Activated T-cell treated with anti-CD3 and anti-CD28 coated beads, Interleukin-2, amount 50 U/mL, for 24 hours (primary cell): ENCODE measurements at places on chromosomes 4 and X.

DNA sequence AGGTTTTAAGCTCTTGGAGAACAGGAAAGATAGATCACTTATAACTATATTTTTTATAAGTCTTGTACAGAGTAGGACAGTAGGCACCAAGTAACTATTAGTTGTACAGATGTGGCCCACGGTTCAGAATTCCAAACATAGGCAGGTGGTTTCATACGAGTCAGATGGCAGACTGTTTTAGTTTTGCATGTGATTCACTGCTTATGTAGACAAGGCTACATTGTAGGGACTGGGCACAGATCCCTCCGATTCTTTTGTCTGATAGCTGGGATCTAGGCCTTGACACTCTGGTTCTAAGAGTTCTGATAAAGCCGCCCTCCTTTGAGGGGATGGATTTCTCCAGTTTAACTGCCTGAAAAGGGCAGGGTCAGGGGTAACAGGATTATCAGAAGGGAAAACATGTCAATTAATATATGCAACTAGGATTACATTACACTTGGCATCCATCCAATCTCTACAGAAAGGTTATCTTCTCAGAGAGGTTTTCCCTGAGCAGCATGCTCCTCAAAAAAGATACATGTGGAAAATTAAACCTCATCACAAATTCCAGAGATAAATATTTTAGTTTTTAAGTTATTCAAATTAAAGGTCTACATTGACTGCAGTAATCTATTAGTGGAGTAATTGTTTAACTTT, 87.8 kb downstream of the SPRY1 start:
- no peaks in the 10 kb centered on the region for H3K27me3 ChIP-seq
- no peak overlapping the region for H3K27ac ChIP-seq
- peaks cover 25% of the 10 kb centered on the region for H3K4me1 ChIP-seq
- no peak for DNase-seq

DNA sequence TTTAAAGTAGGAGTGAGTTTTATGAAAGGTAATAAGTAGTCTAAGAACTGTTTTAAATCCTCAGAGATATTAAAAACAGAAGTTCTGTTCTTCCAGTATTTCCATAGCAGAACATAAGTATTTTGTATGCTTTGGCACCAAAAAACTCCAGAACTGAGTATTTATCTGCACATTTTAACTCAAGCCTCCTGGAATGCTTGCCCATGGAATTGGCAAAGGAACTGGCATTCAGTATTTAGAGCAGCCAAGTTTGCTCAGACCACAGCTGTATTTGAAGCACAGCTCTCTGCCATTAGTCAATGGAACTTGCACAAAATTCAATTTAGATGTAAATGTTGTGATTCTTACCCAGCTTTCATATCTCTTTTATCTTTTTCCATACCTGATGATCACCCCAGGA, 42.2 kb downstream of the NDNF start:
- DNase-seq: no peak
- H3K4me3 ChIP-seq: no peak overlapping the region
- H3K36me3 ChIP-seq: no peaks in the 10 kb centered on the region
- H3K27me3 ChIP-seq: peaks cover 2% of the 10 kb centered on the region

DNA sequence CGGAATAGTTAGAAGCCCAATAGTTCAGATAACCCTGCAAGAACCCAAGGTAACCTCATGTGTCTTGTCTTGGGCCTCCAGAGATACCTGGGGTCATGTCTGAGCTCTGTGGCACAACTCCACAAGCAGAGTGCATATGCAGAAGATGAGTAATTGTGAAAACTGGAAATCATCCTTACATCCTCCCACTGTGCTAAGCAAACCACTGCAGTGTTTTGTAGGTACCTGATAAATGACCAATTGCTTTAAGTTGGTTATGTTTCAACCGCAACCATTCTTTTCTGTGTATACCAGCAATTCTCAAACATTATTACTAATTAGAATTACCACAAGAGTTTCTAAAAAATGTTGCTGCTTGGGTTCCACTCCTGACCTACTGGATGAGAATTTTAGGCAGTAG, 73.2 kb downstream of the CBLL2 start:
- H3K4me3 ChIP-seq: no peak overlapping the region
- H3K4me1 ChIP-seq: no peaks in the 10 kb centered on the region
- DNase-seq: no peak

- H3K27ac ChIP-seq: no peak overlapping the region
- peak; percentile 11 for DNase-seq
- H3K4me3 ChIP-seq: no peak overlapping the region
- H3K27me3 ChIP-seq: peaks cover 6% of the 10 kb centered on the region
- no peaks in the 10 kb centered on the region for H3K4me1 ChIP-seq
- no peaks in the 10 kb centered on the region for H3K36me3 ChIP-seq
Observed at GRCh38 chr4:8728536-8729407, 136.2 kb downstream of the CPZ start.

DNA sequence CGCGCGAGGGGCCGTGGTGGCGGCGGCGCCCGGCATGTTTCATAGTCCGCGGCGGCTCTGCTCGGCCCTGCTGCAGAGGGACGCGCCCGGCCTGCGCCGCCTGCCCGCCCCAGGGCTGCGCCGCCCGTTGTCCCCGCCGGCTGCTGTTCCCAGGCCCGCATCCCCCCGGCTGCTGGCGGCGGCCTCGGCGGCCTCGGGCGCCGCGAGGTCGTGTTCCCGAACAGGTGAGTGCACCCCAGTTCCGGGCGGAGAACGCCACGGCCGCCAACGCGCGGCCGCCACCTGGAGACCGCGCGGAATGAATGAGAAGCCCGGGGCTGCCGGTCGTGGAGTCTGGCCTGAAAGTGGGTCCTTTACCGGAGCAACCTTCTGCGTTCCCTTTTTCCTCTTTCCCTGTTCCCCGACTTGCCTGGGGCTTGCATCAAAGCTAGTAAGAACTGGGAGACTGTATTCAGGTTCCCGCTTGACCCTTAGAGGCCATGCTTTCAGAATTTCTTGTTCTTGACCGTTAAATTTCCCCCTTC, 429 bp downstream of the NOCT start:
- DNase-seq: no peak
- H3K27me3 ChIP-seq: no peaks in the 10 kb centered on the region
- H3K27ac ChIP-seq: peak overlapping the region; percentile 100
- H3K4me1 ChIP-seq: peaks cover 49% of the 10 kb centered on the region

DNA sequence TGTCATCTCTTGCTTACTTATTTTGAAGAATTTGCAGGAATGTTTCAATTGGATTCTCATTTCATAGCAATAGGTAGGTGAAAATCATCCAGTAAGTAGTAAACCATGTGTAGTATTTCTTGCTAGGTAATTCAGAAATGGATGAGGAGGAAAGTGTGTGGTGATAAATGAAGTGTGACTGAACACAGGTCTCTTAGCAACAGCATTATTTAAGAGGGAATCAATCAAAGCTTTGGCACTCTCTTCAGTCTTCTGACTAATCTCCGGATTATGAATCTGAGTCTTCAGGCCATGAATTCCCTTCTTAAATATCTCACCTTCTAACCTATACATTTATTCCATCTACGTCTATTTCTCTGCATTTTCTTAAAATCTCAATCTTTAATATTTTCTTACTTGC, 55.8 kb upstream of the ARHGAP24 start:
- DNase-seq: no peak
- H3K27me3 ChIP-seq: no peaks in the 10 kb centered on the region
- no peaks in the 10 kb centered on the region for H3K36me3 ChIP-seq
- no peak overlapping the region for H3K27ac ChIP-seq
- no peak overlapping the region for H3K4me3 ChIP-seq
- H3K4me1 ChIP-seq: no peaks in the 10 kb centered on the region

- no peak overlapping the region for H3K27ac ChIP-seq
- H3K4me1 ChIP-seq: no peaks in the 10 kb centered on the region
- DNase-seq: no peak
Observed at GRCh38 chr4:103307453-103308247, 109.5 kb upstream of the CENPE start.

- DNase-seq: no peak
- H3K27ac ChIP-seq: no peak overlapping the region
- H3K36me3 ChIP-seq: no peaks in the 10 kb centered on the region
- H3K4me3 ChIP-seq: no peak overlapping the region
- no peaks in the 10 kb centered on the region for H3K4me1 ChIP-seq
- peaks cover 6% of the 10 kb centered on the region for H3K27me3 ChIP-seq
Observed at GRCh38 chr4:15498356-15498755, 28.7 kb downstream of the CC2D2A start.

GRCh38 chr4:44791831-44792230, 65.5 kb upstream of the GNPDA2 start:
- no peaks in the 10 kb centered on the region for H3K4me1 ChIP-seq
- no peak overlapping the region for H3K27ac ChIP-seq
- H3K36me3 ChIP-seq: no peaks in the 10 kb centered on the region

DNA sequence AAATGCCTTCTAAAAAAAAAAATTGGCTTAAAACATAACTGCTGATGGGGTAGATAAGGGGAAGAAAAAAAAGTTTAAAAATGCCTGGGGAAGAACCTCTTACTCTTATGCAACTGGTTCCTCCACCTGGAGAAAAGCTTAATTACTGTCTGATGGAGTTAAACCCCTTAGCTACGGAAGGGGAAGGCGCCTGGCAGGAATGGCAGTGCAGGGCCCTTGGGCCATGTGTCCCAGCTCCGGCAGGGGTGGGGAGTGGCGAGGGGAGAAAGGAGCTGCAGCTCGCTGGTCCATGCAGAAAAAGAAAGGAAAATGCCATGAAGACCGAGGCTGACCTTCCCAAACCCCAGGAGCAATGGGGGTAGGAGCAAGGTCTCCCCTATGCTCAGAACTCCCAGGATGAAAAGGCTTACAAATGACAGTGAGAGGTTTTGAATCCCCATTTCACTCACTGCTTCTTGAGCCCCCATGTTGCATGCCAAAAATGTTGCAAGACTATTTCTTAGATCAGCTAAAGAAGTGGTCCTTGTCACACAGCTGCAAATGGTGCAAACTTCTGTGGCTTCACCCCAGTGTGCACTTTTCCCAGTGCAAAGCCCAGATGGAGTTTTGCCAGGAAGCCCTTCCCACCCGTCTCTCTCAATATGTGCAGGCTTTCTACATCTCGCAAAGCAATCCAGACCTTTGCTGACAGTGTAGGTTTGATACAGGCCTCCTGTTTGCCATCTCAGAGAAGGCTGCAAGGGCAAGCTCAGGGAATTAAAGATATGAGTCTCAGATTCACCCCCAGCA, 204.8 kb upstream of the CT83 start:
- no peaks in the 10 kb centered on the region for H3K27me3 ChIP-seq
- H3K27ac ChIP-seq: no peak overlapping the region
- no peak for DNase-seq
- no peaks in the 10 kb centered on the region for H3K4me1 ChIP-seq
- H3K36me3 ChIP-seq: no peaks in the 10 kb centered on the region

DNA sequence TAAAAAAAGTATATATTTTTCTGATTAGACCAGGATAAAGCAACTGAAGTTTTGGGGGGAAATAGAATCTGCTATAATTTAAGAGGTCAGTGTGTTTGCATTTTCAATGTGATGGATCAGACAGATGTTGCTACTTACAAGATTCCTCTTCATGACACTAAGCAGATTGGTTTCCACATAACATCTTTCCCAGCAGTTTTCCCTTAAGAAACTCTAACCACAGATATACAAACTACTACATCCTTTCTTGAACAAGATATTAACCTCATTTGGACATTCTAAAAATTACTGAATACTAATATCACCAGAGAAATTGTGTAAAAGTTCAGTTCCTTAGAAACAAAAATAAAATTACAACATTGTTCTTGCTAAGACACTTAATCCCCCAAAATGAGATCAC, 106.7 kb upstream of the GUCY1A1 start:
- no peaks in the 10 kb centered on the region for H3K36me3 ChIP-seq
- no peaks in the 10 kb centered on the region for H3K4me1 ChIP-seq
- no peak overlapping the region for H3K27ac ChIP-seq
- H3K27me3 ChIP-seq: no peaks in the 10 kb centered on the region
- no peak for DNase-seq

GRCh38 chr4:27008679-27009078, 148.0 kb downstream of the STIM2 start:
- H3K27me3 ChIP-seq: no peaks in the 10 kb centered on the region
- DNase-seq: no peak
- H3K27ac ChIP-seq: peak overlapping the region; percentile 66
- peaks cover 53% of the 10 kb centered on the region for H3K36me3 ChIP-seq

- no peak overlapping the region for H3K4me3 ChIP-seq
- H3K27ac ChIP-seq: no peak overlapping the region
- no peaks in the 10 kb centered on the region for H3K36me3 ChIP-seq
- no peak for DNase-seq
Observed at GRCh38 chr4:127410644-127411043, 222.1 kb upstream of the INTU start.

DNA sequence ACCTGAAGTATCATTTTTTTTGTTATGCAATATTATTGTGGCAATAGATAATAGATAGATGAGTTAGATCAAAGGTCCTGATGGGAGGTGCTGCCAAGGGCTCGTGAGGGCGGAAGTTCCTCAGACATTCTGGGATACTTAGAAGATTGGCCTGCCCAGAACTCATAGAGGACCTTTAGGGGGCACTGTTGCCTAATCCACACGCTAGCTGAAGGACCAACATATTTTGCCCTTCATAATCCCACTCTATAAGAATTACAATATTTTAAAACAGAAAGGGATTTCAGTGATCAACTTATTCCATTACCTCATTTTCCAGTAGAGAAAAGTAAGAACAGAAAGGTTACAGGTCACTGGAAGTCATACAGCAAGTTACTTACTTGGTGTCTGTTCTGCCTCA, 22.9 kb upstream of the COX7B2 start:
- peaks cover 10% of the 10 kb centered on the region for H3K27me3 ChIP-seq
- H3K27ac ChIP-seq: no peak overlapping the region
- no peaks in the 10 kb centered on the region for H3K4me1 ChIP-seq
- H3K4me3 ChIP-seq: no peak overlapping the region
- DNase-seq: no peak

DNA sequence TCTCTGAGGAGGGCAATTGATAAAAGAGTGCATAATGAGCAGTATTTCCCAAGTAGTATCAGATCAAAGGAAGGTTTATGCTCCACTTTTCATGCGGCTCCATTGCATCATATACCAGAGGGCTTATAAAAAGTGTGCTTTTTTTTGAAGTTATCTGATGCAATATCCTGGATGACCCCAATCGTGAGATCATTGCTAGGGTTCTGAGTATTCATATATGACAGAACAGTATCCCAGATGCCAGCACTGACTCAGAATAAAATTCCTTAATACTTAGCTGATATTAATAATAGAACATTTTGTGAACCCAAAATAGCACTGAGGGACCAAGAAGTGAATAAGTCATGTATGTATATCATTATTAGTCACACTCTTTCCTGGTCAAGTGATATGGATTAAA, 945.5 kb upstream of the AGA start:
- H3K27me3 ChIP-seq: no peaks in the 10 kb centered on the region
- no peaks in the 10 kb centered on the region for H3K4me1 ChIP-seq
- no peak overlapping the region for H3K4me3 ChIP-seq
- DNase-seq: no peak

GRCh38 chr4:76570141-76570973, 135.3 kb downstream of the SHROOM3 start:
- peaks cover 42% of the 10 kb centered on the region for H3K27me3 ChIP-seq
- no peaks in the 10 kb centered on the region for H3K36me3 ChIP-seq
- no peaks in the 10 kb centered on the region for H3K4me1 ChIP-seq
- H3K27ac ChIP-seq: no peak overlapping the region
- no peak overlapping the region for H3K4me3 ChIP-seq

GRCh38 chr4:47567511-47567910, 82.4 kb downstream of the ATP10D start:
- H3K36me3 ChIP-seq: no peaks in the 10 kb centered on the region
- H3K4me3 ChIP-seq: no peak overlapping the region
- H3K4me1 ChIP-seq: peaks cover 2% of the 10 kb centered on the region
- H3K27ac ChIP-seq: no peak overlapping the region
